ENCODE measurements at places on chromosomes 12 and 14. TPM values are rescaled to one million over a fixed set of nuclear protein-coding genes. Genes with fewer than 3 reads are reported as not detected.

DNA sequence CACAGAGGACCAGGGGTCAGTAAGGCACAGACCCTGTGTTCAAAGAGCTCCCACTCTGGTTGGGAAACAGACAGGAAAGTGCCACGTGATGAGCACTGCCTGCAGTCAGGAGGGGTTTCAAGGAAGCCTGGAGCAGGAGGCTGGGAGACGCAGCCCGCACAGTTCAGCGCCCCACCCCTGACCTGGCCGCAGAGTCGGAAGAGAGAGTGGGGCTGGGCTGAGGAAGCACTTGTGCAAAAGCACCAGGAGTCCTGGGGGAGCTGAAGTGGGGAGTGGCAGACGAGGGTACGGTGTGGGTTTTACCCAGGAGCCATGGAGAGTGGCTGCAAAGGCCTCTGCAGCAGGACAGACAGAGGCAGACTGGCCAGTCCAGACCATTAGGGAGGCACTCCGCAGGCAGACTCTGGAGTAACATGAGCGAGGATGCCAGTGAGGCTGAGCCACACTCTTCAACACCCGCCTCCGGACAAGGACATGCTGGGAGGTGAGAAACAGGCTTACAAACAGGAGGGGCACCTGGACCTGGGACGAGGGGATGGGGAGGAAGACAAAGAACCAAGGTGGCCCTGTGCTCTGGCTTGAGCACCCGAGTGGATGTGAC lies 85.7 kb upstream of the GPR68 start:
- DNase-seq, result peak; percentile 53

DNA sequence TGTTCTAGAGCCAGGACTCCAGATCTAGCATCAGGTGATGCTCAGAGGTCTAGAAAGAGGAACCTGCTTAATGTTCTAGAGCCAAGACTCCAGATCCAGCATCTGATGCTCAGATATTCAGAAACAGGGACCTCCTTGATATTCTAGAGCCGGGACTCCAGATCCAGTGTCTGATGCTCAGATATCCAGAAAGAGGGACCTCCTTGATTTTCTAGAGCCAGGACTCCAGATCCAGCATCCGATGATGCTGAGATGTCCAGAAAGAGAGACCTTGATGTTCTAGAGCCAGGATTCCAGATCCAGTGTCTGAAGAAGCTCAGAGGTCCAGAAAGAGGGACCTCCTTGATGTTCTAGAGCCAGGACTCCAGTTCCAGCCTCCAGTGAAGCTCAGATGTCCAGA lies 36.9 kb downstream of the MEG3 start:
- DNase-seq, result no peak

DNA sequence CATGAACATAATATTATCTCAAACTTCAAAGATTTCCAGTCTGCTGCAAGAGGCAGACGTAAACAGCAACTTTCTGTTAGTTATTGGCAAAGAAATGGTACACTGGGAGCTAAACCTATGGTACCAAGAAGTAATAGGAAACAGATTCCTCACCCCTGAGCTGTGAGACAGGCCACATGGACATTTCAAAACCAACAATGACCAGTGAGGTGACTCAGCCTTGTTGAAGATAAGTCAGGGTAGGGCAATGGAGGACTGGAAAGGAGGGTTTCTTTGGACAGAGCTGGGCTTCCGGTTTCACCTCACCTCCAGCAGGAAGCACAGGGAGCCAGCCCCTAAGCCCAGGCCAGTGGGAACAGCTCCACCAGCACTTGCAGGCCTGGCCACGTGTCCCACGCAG lies 1320.5 kb downstream of the AACS start:
- peak; percentile 54 for DNase-seq

DNA sequence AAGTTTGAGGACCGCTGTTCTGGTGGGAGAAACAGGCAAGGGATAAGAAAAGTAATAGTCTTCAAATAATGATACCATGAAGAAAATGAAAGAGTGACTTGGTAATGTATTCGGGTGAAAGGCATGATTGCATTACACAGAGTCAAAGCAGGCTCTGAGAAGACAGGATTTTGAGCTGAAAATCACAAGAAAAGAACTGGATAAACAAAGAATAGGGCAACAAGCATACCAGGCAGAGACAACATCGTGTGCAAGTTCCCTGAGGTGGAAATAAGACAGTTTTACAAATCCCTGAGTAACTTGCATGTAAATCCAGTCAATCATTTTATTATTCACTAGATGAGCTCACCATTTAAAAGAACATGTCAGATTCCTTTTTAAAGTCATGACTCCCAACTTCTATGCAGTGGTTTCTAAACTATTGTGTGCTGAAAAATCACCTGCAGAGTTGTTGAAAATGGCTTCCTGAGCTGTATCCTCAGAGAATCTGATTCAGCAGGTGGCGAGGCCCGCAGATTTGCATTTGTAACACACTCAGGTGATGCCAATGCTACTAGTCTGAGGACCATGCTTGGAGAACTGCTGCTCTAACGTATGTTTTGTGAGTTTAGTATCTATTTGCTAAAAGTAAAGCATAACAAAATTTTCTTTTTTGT lies 133.0 kb upstream of the ABCD2 start:
- no peak for DNase-seq

GRCh38 chr12:32305163-32305562 lies 94.2 kb upstream of the FGD4 start:
- DNase-seq, result peak; percentile 54

DNA sequence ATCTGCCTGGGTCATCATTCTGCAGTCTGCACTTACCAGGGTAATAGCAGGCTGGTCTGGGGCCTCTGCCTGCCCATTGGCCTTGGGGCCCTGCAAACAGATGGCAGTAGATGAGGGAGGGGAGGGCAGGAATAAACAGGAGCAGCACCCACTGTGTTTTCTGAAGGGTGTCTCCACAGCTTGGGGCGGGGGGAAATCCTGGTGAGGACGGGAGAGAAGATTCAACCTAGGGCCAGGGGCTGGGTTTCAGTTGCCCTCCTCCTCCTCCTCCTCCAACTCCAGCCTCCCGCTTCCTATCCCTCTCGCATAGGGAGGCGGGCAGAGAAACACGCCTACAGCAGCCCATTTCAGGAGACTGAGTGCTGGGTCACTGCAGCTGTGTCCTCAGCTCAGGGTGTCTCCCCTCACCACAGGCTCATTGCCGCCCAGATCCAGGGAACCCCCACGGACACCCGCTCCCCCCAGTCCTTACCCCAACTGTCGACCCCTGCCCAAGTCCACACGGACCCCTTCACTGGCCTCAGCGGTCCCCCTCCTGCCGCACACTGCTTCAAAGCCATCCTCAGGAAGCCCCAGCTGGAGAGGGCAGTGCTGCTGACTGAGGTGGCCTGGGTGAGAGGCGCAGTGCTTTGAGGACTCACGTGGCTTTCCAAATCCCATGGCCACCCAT lies 9.1 kb upstream of the KRT80 start:
- DNase-seq, result peak; percentile 53

GRCh38 chr14:94058674-94059138 lies 22.3 kb downstream of the DDX24 start:
- no peak for DNase-seq

DNA sequence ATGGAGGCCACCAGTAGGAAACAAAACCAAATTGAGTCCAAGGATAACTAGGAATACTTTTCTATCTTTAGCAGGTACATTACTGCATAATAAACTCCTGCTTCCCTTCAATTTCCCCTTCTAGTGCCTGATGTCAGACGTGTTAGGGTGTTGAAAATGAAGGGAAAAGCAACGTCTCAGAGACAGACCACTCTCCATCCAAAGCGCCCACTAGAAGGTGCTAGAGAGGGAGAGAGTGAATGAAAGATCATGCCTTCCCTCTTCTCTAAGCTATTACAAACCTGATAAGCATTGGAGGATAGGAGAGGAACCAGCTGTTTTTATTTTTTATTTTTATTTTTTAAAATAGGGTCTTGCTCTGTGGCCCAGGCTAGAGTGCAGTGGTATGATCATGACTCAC lies 64.1 kb downstream of the ZNF641 start:
- no peak for DNase-seq

GRCh38 chr12:76177821-76178220 lies 93.3 kb upstream of the NAP1L1 start:
- no peak for DNase-seq

The PKP2 gene
- total RNA-seq, result 0.29 TPM

The TEX52 gene
- not detected for total RNA-seq

The LRRIQ1 gene
- total RNA-seq, result not detected
